ENCODE measurements at places on chromosomes 5 and 9.

DNA sequence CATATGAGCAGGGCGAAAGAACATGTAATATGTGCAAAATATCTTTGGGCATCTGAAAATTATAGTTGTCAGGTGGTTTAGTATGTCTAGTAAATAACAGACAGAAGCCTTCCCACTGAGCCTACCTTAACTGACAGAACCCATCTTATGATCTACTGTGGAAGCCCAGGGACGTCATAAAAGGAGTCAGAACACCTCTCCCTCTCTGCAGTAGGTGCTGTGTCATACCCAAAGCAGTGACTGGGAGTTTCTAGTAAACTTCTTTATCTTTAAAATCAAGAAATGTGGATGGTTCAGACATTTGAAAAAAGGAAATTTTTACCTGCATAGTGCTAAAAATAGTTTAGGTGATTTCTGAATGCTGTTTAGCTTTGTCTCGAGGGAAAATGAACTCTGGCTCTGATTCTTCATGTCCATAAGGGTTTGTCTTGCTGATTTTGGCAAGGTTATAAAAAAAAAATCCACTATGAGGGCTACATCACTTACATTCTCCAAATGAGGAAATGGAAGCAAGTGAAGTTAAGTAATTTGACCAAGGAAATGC, 104.0 kb downstream of the NUDT12 start:
- no peak for DNase-seq

DNA sequence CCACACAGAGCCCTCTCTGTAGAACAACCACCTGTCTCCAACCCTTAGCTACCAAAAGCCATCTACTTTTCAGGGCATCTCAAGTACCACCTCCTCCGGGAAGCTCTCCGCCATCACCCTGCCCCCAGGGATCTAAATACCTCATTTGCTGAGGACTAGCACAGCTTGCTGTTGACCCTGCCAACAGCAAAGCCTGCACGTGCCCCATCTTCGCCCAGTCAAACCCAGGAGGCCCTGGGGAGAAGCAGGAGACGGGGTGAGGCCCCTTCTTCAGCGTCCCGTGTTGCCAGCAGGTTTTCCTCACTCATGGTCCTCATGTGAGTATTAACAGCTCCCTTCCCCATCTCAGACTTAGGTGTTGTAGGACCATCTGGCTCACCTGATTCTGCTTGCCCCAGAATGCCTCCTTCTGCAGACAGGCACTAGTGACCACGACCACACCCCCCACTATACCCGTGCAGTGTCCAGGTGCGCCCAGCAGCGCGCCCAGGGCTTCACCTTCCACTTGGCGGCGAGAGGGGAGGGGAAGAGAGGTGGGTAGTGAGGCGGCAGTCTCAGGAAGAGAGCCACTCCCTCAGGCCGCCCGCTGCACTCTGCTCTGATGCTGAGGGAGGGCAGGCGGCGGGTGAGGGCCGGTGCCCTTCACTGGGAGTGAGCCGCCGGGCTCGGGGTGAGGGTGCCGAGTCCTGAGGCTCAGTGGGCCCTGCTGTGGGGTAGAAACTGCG, 11.1 kb downstream of the VAV2 start:
- no peak for DNase-seq

GRCh38 chr5:74499256-74500050, 141.1 kb downstream of the ENC1 start:
- no peak for DNase-seq

GRCh38 chr5:90461288-90461687, 13.3 kb downstream of the MBLAC2 start:
- DNase-seq, result no peak

- DNase-seq, result no peak
Measured at GRCh38 chr5:10124287-10124686, 125.4 kb downstream of the ATPSCKMT start.

DNA sequence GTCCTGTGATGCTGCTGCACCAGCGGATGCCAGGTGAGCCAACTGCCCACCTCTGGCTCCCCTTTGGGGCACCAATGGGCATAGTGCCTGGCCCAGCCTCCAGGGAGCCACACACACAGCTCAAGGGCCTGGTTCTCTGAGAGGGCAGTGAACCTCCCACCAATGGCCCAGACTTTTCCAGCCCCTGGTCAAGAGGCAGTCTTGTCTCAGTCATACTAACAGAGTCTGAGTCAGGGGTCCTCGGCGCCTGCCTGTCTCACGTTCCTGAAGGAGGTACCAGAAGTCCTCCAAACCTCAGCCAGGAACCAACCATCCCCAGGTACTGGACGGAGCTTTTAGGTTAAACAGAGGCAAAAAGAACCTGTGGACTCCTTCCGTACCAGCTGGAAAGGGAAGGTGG, 121.1 kb downstream of the C5orf15 start:
- DNase-seq, result no peak

- DNase-seq, result no peak
Measured at GRCh38 chr5:80208381-80208780, 47.5 kb downstream of the SERINC5 start.

DNA sequence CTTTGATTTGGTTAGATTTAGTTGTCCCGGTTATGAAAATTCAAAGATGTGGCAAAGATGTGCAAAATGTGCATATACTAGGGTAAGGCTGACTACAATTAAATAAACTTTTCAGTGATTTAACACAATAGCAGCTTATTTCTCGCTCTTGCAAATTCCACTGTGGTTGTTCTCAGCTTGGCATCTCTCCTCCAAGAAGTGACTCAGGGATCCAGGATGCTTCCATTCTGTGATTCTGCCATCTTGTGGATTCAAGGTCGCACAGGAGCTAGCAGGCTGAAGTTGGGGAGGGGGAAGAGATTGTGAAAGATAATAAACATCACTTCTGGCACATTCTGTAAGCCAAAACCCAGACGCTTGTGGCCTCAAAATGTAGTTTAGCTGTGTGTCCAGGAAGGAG, 60.1 kb upstream of the TGFBR1 start:
- no peak for DNase-seq

GRCh38 chr5:169548315-169548714, 35.3 kb upstream of the SPDL1 start:
- DNase-seq, result no peak

- DNase-seq, result no peak
Measured at GRCh38 chr5:16975950-16976624, 40.0 kb upstream of the MYO10 start.

GRCh38 chr5:31598640-31599611, 40.0 kb upstream of the PDZD2 start:
- DNase-seq, result no peak

- DNase-seq, result no peak
Measured at GRCh38 chr9:17725399-17726010, 146.6 kb downstream of the SH3GL2 start.

- DNase-seq, result no peak
Measured at GRCh38 chr5:150067405-150067960, 18.9 kb downstream of the CSF1R start.

DNA sequence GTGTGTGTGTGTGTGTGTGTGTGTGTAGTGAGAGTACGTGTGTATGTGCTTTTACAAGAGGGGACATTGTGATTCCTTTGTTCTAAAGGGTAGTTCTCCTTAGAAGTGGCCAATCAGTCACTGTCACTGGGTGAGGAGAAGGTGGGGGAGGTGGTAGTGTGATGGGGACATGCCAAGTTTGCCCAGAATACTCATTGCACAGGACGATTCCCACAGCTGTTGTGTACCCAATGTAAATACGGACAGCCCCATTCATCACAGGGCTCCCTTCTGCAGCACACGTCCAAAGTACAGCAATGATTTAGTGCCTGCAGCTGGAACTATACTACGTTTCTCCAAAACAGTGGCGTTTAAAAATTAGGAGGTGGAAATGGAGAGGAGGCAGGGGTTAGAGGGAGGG, 287.8 kb downstream of the TLR4 start:
- DNase-seq, result peak; percentile 95

DNA sequence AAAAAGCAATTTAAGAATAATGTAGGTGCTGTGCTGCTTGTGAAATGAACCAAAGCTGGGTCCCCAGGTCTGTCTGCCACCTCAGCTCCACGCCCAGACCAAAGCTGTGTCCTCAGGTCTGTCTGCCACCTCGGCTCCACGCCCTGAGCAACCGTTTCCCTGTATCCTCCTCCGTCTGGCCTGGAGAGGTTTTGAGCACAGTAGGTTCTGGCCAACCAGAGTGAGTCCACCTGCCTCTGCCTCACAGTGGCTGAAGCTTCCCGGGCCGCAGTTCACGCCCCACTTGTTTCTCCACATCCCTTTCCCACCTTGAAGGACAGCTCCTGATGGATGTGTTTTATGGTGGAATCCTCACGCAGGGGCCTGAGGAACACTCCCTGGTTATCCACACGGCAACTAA, 120.5 kb downstream of the ADAMTS2 start:
- no peak for DNase-seq

DNA sequence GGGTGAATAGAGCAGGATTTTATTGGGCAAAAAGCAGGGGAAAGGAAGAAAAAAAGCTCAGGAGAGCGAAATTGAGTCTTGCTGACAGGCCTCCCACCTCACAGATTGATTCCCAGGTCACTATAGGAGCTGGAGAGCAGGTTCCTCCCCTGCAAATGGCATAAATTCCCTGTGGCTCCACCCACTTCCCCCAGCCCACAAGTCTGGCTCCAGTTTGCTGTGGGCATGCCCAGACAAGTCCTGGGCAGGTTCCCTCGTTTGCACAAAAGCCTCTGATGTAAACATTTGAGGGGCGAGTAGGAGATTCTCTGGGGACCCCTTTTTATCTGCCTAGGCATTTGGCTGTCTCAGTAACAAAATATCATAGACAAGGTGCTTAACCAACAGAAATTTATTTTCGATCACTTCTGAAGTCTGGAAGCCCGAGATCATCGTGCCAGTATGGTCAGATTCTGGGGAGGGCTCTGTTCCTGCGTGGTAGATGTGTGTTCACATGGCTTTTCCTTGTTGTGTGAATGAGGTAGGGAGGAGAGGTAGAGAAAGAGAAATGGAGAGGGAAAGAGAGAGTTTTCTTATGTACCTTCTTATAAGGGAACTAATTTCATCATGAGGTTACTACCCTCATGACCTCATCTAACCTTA, 614.5 kb downstream of the MAT2B start:
- DNase-seq, result no peak

DNA sequence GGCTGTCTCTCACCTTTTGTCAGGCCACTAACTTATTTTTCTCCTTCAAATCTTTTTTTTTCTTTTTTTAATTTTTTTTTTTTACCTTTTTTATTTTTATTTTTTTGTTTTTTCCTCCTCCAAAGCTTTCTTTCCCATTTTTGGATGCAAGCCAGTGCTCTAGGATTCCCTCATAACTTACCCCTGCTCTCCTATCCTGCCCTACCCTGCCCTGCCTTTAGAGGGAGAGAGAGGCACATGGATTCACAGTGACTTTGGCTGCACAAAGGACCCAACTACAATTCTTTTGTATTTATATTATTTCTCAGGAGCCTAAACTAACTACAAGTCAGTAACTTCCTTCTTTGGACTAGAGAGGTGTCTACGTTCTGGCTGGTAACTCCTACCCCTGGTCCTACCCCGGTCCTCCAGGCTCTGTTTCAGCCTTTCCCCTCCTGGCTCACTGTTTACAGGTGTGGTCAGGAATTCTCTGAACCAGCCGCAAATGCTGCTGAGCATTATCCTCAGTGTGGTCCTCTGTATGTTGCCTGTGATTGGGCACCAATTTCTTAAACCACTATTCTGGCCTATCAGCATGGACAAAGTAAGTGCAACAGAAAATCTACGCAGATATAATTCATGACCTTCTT, 8.4 kb upstream of the RUSC2 start:
- DNase-seq, result no peak

DNA sequence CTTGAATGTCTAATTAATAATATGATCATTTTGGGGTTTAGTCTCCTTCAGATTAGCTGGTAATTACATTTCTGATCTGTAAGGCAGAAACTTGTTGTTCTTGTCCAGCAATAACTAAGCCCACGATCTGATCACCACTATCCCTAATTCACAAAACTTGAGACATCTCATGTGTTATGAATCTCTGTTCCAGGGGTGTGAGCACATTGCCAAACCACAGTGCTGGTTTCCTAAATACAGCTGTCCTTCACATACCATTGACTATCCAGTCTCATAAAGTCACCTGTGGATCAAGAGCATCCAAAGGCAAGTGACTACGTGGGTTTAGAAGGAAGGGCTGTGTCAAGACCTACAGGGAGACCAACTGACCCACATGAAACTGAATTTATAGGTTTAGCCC, 134.1 kb upstream of the PRLR start:
- DNase-seq, result no peak

DNA sequence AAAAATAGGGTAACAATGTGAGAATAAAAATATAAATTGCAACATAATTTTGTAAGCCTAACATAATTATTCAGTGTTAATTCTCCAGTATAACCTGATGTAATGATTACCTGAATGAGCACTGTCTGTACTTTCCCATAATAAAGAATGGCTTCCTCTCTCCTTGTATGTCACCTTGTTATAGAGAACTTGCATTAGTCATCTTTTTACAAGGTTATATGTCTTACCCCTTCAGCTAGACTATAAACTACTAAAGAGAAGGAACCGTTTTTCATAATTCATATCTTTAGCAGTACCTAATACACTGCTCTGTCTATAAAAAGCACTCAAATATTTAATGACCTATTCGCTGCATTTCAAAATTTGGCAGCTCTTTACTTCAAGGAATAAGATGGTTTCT, 19.8 kb downstream of the STRBP start:
- no peak for DNase-seq

- DNase-seq, result no peak
Measured at GRCh38 chr9:98778711-98779530, 17.4 kb downstream of the ANKS6 start.

DNA sequence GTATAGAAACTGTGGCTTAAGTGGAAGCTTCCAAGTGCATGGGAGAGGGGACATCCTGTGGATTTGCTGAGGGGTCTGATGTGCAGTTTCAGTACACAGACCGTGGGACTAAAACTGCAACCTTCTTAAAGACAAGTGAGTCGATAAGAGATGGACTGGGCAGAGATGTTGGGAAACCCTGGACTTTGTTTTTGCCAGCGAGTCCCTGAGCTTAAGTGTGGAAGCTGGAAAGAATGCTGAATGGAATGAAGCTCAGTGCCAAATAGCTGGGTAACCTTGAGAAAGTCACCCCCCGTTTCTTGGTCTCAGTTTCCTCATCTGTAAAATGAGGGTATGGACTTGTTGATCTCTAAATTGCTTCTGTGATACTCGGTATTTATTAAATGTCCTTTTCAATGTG, 37.3 kb upstream of the KLF9 start:
- no peak for DNase-seq

- DNase-seq, result no peak
Measured at GRCh38 chr5:31273161-31273560, 79.7 kb downstream of the CDH6 start.

DNA sequence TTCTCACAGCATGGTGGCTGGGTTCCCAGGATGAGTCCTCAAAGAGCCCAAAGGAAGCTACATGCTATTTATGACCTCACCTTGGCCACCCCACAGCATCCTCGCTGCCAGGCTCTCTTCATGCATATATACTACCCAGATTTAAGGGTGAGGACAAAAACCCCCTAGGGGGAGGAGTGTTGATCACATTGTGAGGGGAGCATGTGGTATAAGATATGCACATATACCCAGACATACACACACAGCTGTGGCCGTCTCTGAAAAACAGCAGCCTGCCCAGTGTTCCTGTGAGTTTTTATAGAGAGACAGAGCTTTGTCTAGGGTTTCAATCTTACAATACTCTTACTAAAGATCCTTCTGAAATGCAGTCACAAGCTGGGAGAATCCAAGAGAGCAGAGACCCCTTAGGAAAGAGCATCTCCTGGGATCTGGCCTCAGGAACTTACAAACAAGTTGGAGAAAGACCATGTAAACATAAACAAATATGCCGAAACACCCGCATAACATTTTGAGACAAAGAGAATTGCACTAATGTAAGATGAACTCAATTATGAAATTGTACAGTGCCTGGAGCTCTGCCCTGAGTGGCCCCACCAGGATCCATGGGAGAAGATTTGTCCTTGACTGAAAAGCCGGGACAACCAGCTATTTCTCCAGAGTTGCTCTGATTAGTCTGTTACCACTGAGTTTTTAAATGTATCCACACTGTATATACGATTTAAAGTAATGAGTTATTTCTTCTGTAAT, 146.4 kb downstream of the GADD45G start:
- DNase-seq, result no peak

Measured in NCI-H774 (cell line).